ENCODE measurements at places on chromosomes 3 and 15. TPM values are rescaled to one million over a fixed set of nuclear protein-coding genes. Genes with fewer than 3 reads are reported as not detected.

DNA sequence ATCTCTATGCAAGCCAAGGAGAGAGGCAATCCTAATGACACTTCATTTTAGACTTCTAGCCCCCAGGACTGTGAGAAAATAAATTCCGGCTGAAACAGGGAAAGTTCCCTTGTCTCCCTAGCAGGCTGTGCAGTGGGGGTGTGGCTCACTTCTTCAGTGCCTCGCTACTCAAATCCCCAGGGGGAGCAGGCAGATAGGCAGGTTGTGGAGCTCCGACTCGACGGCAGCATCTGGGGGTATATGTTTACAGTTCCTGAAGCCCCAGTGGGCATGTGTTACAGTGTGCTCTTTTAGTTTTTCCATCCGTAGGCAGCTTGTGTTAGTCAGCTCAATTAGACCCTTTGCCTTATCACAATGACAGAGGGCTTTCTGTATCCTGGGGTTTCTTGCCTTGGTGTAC, 836.5 kb downstream of the PDCD6IP start:
- H3K4me1 ChIP-seq, result no peaks in the 10 kb centered on the region
- no peak overlapping the region for H3K27ac ChIP-seq
- no peak overlapping the region for H3K4me3 ChIP-seq

DNA sequence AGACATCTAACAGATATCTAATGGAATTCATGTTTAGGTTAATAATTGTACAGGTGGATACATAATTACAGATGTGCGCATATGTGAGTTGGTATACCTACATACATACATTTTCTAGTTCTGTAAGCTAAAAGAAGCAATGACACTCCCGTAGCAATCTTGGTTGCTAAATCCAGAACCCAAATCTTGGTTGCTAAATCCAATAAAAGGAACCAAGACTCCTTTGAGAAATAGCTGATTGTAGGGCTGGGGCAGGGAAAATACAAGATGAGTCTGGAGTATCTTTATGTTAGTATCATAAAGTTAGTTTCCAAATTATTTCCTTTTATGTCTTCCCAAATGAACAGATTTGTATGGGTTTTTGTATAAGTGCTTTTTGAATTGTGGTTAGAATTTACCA, 135.2 kb downstream of the TMCC1 start:
- H3K27me3 ChIP-seq, result no peaks in the 10 kb centered on the region
- H3K36me3 ChIP-seq, result peaks cover 5% of the 10 kb centered on the region
- H3K27ac ChIP-seq, result no peak overlapping the region
- DNase-seq, result no peak

- H3K4me3 ChIP-seq, result no peak overlapping the region
- H3K27ac ChIP-seq, result no peak overlapping the region
- H3K27me3 ChIP-seq, result no peaks in the 10 kb centered on the region
- DNase-seq, result no peak
- H3K4me1 ChIP-seq, result peaks cover 35% of the 10 kb centered on the region
These were observed 50.5 kb downstream of the MBNL1 start for GRCh38 chr3:152319256-152319655.

- no peaks in the 10 kb centered on the region for H3K4me1 ChIP-seq
- no peaks in the 10 kb centered on the region for H3K36me3 ChIP-seq
- DNase-seq, result peak; percentile 66
- no peak overlapping the region for H3K4me3 ChIP-seq
These were observed 599.0 kb downstream of the MAGI1 start for GRCh38 chr3:65439641-65440284.

DNA sequence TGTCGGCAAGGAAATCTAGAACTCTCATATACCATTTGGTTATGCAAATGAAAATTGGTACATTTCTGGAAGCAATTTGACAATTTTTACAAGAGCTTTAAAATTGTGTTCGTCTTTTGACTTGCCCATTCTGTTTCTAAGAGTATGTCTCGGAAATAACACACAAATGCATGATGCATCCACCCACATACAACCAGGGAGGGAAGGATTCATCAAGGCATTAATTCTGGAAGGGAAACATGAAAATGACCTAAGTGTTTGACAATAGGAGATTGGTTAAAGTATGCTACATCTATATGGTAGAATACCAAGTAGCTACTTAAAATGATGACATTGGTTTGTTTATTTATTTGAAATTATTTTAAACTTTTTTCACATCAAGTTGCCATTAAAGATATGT, 58.6 kb downstream of the PIAS1 start:
- peaks cover 35% of the 10 kb centered on the region for H3K4me1 ChIP-seq
- H3K4me3 ChIP-seq, result no peak overlapping the region
- DNase-seq, result no peak
- no peak overlapping the region for H3K27ac ChIP-seq

- H3K36me3 ChIP-seq, result peaks cover 13% of the 10 kb centered on the region
- no peaks in the 10 kb centered on the region for H3K4me1 ChIP-seq
- DNase-seq, result no peak
- no peaks in the 10 kb centered on the region for H3K27me3 ChIP-seq
These were observed 26.4 kb downstream of the CBLB start for GRCh38 chr3:105842449-105842848.

DNA sequence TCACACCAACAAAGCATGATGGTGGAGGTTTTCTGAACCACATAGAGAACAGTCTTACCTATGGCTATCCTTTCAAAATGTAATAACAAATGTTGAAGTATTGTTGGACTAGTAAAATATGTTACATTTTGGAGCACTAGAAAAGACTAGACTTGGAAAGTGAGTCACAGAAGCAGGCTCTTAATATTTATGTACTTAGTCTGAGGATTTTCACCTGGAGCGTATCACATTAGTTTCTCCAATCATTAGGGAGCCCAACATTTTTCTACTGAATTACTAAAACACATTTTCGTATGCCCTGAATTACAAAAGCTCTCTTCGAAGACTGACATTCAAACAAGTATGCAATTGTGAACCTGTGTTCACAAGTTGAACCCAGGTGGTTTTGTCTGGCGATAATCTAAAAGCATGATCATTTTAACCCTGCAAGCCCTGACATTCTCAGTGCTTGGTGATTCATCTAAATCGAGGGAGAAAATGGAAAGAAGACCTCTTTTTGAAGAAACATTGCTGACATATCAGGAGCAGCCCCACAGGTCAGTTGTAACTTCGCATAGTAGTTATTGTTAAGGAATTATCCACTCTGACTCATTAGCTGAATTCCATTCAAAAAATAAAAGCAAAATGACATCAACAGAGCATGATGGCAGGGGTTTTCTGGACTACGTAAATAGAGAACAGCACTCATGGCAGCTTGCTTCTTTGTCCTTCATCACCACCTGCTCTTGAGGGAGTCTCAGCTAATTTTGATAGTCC, 679.8 kb upstream of the NECTIN3 start:
- H3K4me3 ChIP-seq, result no peak overlapping the region
- H3K36me3 ChIP-seq, result no peaks in the 10 kb centered on the region
- peak overlapping the region; percentile 9 for H3K27ac ChIP-seq
- H3K27me3 ChIP-seq, result no peaks in the 10 kb centered on the region
- no peak for DNase-seq

ADIPOQ gene
- total RNA-seq, result not detected

FAIM gene
- 14.1 TPM for total RNA-seq

DNA sequence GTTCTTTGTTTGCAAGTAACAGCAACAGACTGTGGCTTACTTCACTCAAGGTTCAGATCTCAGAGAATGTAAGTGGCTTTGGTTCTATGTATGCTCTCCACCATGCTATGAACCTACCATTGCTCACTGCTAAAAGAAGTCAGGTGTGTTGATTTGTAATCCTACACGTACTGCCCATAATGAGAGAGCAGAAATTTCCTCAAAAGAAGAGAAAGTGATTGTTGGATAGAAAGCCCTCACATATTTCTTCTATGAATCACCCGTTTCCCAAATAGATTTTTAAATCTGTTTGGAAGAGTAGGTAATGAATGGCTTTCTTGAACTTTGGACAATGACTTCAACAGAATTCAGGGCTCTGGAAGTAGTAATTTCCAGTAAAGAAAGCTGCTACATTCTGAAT, 565.4 kb downstream of the ROBO2 start:
- no peaks in the 10 kb centered on the region for H3K36me3 ChIP-seq
- no peak overlapping the region for H3K4me3 ChIP-seq
- H3K27me3 ChIP-seq, result no peaks in the 10 kb centered on the region
- H3K4me1 ChIP-seq, result no peaks in the 10 kb centered on the region

- H3K36me3 ChIP-seq, result no peaks in the 10 kb centered on the region
- no peak for DNase-seq
- peak overlapping the region; percentile 0 for H3K27ac ChIP-seq
- H3K27me3 ChIP-seq, result no peaks in the 10 kb centered on the region
These were observed 8.5 kb upstream of the CCDC80 start for GRCh38 chr3:112649478-112649735.

- H3K27me3 ChIP-seq, result no peaks in the 10 kb centered on the region
- H3K4me1 ChIP-seq, result no peaks in the 10 kb centered on the region
- H3K36me3 ChIP-seq, result no peaks in the 10 kb centered on the region
- DNase-seq, result no peak
- no peak overlapping the region for H3K27ac ChIP-seq
- H3K4me3 ChIP-seq, result no peak overlapping the region
These were observed 63.1 kb downstream of the ITGA11 start for GRCh38 chr15:68368731-68369435.

DNA sequence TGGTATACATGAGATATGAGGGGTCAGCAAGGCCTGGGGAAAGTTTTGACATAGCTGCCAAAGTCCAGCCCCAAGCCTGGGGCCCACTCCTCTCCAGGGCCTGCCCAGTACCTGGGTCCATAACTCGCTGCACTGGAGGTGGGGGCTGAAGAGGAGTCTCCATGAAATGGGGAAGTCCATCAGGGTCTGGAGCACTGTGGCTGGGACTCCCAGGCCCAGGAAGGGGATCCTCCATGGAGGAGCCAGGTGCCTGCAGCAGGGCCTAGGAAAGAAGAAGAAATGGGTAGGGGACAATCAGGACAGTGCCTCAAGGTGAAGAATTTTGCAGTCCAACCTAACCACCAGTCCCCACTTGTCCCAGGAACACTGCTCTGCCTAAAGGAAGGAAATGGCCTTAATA, 8.2 kb downstream of the GORASP1 start:
- H3K27ac ChIP-seq, result no peak overlapping the region
- no peak for DNase-seq
- peaks cover 48% of the 10 kb centered on the region for H3K36me3 ChIP-seq
- H3K27me3 ChIP-seq, result no peaks in the 10 kb centered on the region
- H3K4me3 ChIP-seq, result no peak overlapping the region

DNA sequence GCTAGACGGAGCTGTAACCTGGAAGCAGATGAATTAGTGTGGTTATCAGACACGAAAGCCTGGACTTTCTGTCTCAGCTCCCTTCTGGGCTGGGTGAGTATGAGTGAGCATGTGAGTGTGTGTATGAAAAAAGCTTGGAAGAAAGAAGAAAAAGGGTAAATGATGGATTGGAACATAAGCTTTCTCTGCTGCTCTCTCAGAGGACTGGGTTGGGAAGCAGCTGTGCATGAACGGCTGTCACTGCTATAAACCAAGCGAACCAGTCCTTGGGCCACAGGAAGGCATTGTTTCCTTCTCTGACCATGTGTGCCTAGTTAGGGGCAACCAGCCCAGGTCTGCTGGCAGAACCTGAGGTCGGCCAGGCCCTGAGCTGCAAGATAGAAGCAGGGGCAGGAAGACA, 37.0 kb downstream of the UMPS start:
- H3K27me3 ChIP-seq, result no peaks in the 10 kb centered on the region
- DNase-seq, result no peak
- no peak overlapping the region for H3K27ac ChIP-seq
- H3K36me3 ChIP-seq, result peaks cover 40% of the 10 kb centered on the region
- H3K4me3 ChIP-seq, result no peak overlapping the region

FSD2 gene
- total RNA-seq, result not detected

MAGEL2 gene
- not detected for total RNA-seq

GRCh38 chr15:100116416-100117190, 225.2 kb downstream of the ADAMTS17 start:
- no peaks in the 10 kb centered on the region for H3K27me3 ChIP-seq
- no peak for DNase-seq
- no peak overlapping the region for H3K27ac ChIP-seq

TGM5 gene
- total RNA-seq, result 0.12 TPM

DNA sequence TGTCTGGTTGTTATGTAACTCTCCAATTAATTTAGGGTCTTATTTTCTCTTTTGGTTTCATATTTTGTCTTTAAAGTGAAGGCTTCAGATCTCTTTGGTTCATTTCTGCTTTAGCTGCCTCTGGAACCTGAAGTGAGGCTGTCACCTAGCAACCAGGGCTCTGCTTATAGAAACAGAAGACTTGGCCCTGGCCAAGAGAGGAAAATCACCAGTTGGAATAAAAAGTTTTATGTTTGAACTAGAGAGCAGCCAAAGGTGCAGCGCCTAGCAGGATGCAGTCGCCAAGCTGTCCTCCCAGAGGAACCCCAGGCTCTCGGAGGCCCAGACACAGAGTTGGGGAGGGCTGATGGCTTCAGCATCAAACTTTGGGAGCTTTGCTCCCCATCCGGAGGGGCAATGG, 41.1 kb downstream of the LYZL4 start:
- no peaks in the 10 kb centered on the region for H3K27me3 ChIP-seq
- H3K4me3 ChIP-seq, result no peak overlapping the region
- no peak overlapping the region for H3K27ac ChIP-seq
- no peaks in the 10 kb centered on the region for H3K36me3 ChIP-seq

DNA sequence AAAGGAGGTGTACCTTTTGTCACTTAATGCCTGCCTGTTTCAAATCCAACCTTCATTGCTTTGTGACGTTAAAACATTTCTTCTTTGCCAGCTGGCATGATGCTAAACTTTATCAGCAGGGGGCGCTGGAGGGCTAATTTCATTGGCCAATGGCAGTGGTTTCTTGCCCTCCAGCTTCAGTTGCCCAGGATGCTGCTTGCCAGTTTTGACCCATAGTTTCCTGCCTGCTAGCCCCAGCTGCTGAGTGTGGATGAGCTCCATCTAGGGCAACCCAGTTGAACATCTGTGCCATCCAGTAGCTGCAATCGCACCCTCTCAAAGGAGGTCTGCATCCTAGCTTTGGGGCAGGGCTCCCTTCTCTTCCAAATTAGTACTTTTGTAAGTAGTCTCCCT, 22.1 kb downstream of the ACKR2 start:
- no peaks in the 10 kb centered on the region for H3K27me3 ChIP-seq
- no peaks in the 10 kb centered on the region for H3K36me3 ChIP-seq
- DNase-seq, result peak; percentile 78
- H3K27ac ChIP-seq, result no peak overlapping the region
- H3K4me1 ChIP-seq, result peaks cover 40% of the 10 kb centered on the region

DNA sequence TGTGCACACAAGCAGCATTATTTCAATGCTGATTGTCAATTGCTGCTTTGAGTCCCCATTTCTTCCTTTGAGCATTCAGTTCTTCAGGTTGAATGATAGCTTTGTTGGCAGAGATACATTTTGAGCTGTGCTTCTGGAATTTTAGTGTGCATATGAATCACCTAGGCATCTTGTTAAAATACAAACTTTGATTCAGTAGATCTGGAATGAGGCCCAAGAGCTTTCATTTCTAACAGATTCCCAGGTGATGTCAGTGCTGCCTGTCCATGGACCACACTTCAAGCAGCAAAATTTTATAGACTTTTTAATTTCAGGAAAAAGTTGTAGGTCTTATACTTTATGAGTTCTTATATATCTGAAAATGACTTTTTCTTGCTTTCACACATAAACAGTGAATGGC, 131.1 kb downstream of the ADAMTSL3 start:
- H3K27ac ChIP-seq, result no peak overlapping the region
- peaks cover 10% of the 10 kb centered on the region for H3K4me1 ChIP-seq
- H3K36me3 ChIP-seq, result no peaks in the 10 kb centered on the region
- H3K4me3 ChIP-seq, result no peak overlapping the region
- no peaks in the 10 kb centered on the region for H3K27me3 ChIP-seq

ISLR gene
- not detected for total RNA-seq
